ENCODE measurements at places on chromosomes 7 and 10. TPM values are rescaled to one million over a fixed set of nuclear protein-coding genes. Genes with fewer than 3 reads are reported as not detected.
A peak's percentile ranks its signal among the peaks of the same experiment; 100 is the strongest.

TMEM72 gene
- total RNA-seq = 0.67 TPM

- H3K4me1 ChIP-seq = peaks cover 1% of the 10 kb centered on the region
- H3K4me3 ChIP-seq = no peak overlapping the region
- peaks cover 13% of the 10 kb centered on the region for H3K27me3 ChIP-seq
- no peaks in the 10 kb centered on the region for H3K36me3 ChIP-seq
- no peak for DNase-seq
Observed at GRCh38 chr10:120573355-120573754, 116.3 kb downstream of the PLPP4 start.

DNA sequence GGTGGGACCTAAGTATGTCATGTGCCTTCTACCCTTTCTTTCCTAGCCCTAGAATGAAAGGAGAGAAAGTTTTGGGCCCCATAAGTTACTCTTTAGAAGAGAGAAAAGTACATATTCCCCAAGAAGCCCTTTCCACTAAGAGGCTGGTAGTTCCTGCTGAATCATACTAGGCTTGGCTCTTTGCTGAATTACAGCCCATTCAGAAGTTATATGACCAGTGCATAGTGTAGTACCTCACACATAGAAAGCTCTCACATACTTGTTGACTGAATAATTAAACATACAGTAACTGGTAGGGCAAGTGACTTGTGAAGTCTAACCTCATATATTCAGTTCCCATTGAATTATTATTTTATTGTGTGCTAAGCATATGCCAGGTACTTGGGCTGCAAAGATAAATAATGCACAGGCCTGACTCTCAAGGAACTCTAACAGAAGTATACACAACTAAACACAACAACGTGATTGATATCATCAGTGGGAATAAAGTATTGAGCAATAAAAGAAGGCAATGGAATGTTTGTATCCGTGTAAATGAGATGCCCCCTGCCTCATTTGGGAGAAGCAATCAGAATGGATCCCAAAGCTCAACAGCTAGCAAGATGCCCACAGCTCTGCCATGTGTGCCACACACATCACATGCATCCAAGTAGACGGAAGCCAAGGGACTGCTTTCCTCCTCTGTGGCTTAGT is 38.9 kb upstream of the UBN2 start:
- H3K4me1 ChIP-seq = no peaks in the 10 kb centered on the region
- peaks cover 6% of the 10 kb centered on the region for H3K36me3 ChIP-seq
- no peak overlapping the region for H3K27ac ChIP-seq
- no peaks in the 10 kb centered on the region for H3K27me3 ChIP-seq

PRXL2A gene
- 101 TPM for total RNA-seq

WDR86 gene
- 274 TPM for total RNA-seq

OIT3 gene
- total RNA-seq = 0.72 TPM

VSIR gene
- 8.0 TPM for total RNA-seq

DNA sequence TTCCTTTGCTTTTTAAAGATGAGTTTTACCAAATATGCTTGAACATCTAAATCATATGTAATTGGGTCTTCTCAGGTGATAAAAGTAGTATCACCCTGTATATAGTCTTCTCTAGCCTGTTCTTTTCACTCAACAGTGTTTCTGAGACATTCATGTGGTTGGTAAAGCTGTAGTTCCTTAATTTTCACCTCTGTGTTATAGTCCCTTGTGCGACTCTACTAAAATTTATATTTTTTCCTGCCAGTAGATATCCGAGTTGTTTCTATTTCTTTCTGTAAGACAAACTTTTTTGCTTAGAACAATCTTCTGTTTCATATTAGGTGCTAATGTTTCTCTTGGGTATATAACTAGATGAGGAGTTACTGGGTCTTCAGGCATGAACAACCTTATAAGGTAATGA is 35.6 kb downstream of the SYPL1 start:
- peaks cover 20% of the 10 kb centered on the region for H3K27me3 ChIP-seq
- no peak overlapping the region for H3K4me3 ChIP-seq
- no peaks in the 10 kb centered on the region for H3K36me3 ChIP-seq
- DNase-seq = no peak
- no peak overlapping the region for H3K27ac ChIP-seq
- peaks cover 26% of the 10 kb centered on the region for H3K4me1 ChIP-seq

GRCh38 chr10:5568984-5569383 is 44.2 kb downstream of the CALML3 start:
- peaks cover 44% of the 10 kb centered on the region for H3K4me1 ChIP-seq
- H3K4me3 ChIP-seq = no peak overlapping the region
- no peak overlapping the region for H3K27ac ChIP-seq
- no peaks in the 10 kb centered on the region for H3K36me3 ChIP-seq

GRCh38 chr7:83655951-83656556 is 7.1 kb upstream of the SEMA3E start:
- H3K4me1 ChIP-seq = no peaks in the 10 kb centered on the region
- H3K27ac ChIP-seq = no peak overlapping the region
- no peak overlapping the region for H3K4me3 ChIP-seq
- H3K36me3 ChIP-seq = no peaks in the 10 kb centered on the region
- no peaks in the 10 kb centered on the region for H3K27me3 ChIP-seq

- no peaks in the 10 kb centered on the region for H3K27me3 ChIP-seq
- peaks cover 27% of the 10 kb centered on the region for H3K4me1 ChIP-seq
- DNase-seq = no peak
Observed at GRCh38 chr10:16995867-16996529, 133.6 kb downstream of the CUBN start.

DNA sequence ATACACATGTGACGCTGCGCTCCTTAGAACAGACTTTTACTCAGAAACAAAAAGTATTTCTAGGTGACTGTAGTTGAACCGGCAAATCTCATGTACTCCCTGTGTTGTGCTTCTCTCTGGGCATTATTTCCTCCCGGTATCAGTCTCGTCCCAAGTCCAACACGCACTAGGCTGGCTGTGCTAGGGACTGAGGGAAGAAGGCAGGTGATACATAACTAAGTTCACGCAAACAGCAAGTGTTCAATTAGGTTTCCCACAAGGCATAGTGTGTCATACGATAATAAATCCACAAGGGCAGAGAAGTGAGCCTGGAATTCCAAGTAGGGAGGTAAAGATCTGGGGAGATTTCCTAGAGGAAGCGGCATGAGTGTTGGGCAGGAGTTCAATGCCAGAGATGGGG is 20.4 kb downstream of the FAM53B start:
- peak overlapping the region; percentile 68 for H3K27ac ChIP-seq
- H3K4me1 ChIP-seq = peaks cover 49% of the 10 kb centered on the region
- peaks cover 6% of the 10 kb centered on the region for H3K36me3 ChIP-seq
- no peak for DNase-seq
- H3K4me3 ChIP-seq = no peak overlapping the region

DNA sequence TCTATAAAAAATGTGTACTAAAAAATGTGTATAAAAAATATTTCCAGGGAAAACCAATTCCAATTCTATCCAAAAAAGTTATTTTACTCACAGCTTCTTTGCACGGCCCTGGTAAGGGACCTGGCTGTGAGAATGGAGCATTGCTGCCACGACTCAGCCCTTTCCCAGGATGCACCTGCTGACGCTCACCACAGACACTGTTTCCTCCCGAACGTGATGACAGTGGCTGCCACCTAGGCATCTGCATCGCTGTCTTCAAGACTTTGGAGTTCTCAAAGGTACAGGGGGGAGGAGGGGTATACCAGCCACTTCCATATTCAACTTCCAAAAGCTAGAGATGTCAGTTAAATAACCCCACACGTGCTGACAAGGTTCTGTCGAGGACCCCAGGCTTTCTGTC is 23.9 kb upstream of the PTPRN2 start:
- H3K4me1 ChIP-seq = no peaks in the 10 kb centered on the region
- H3K27ac ChIP-seq = no peak overlapping the region
- DNase-seq = no peak
- H3K27me3 ChIP-seq = no peaks in the 10 kb centered on the region
- H3K36me3 ChIP-seq = peaks cover 4% of the 10 kb centered on the region
- no peak overlapping the region for H3K4me3 ChIP-seq

DNA sequence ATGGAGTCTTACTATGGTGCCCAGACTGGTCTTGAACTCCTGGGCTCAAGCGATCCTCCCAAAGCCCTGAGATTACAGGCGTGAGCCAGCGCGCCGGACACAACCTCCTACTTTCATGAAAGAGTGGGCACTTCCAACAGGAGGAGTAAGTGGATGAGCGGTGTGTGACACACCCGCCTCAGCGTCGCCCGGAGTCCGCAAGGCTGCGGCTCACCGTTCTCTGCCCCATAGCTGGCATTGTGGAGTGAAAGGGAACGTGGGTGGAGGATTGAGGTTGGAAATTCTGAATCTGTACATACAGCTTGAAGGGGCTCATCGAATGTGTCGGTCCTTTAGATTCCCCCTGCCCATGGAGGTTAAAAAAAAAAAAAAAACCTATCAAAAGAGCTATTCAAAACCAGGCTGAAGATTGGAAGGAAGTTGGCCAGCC is 524 bp upstream of the PRXL2A start:
- peak overlapping the region; percentile 90 for H3K27ac ChIP-seq
- H3K27me3 ChIP-seq = no peaks in the 10 kb centered on the region
- H3K4me1 ChIP-seq = peaks cover 55% of the 10 kb centered on the region
- H3K4me3 ChIP-seq = peak overlapping the region; percentile 93
- no peaks in the 10 kb centered on the region for H3K36me3 ChIP-seq
- no peak for DNase-seq

GRCh38 chr7:158407581-158408317 is 179.9 kb downstream of the PTPRN2 start:
- peaks cover 2% of the 10 kb centered on the region for H3K27me3 ChIP-seq
- H3K4me1 ChIP-seq = no peaks in the 10 kb centered on the region
- no peak overlapping the region for H3K4me3 ChIP-seq

GRCh38 chr7:21996641-21997040 is 50.9 kb upstream of the CDCA7L start:
- H3K27ac ChIP-seq = no peak overlapping the region
- no peaks in the 10 kb centered on the region for H3K36me3 ChIP-seq
- peaks cover 2% of the 10 kb centered on the region for H3K4me1 ChIP-seq
- peaks cover 5% of the 10 kb centered on the region for H3K27me3 ChIP-seq
- DNase-seq = no peak
- H3K4me3 ChIP-seq = no peak overlapping the region

GRCh38 chr10:58348571-58349033 is 13.8 kb downstream of the UBE2D1 start:
- no peaks in the 10 kb centered on the region for H3K27me3 ChIP-seq
- no peak for DNase-seq
- no peak overlapping the region for H3K4me3 ChIP-seq
- H3K4me1 ChIP-seq = peaks cover 18% of the 10 kb centered on the region
- H3K36me3 ChIP-seq = peaks cover 10% of the 10 kb centered on the region
- H3K27ac ChIP-seq = peak overlapping the region; percentile 52

DNA sequence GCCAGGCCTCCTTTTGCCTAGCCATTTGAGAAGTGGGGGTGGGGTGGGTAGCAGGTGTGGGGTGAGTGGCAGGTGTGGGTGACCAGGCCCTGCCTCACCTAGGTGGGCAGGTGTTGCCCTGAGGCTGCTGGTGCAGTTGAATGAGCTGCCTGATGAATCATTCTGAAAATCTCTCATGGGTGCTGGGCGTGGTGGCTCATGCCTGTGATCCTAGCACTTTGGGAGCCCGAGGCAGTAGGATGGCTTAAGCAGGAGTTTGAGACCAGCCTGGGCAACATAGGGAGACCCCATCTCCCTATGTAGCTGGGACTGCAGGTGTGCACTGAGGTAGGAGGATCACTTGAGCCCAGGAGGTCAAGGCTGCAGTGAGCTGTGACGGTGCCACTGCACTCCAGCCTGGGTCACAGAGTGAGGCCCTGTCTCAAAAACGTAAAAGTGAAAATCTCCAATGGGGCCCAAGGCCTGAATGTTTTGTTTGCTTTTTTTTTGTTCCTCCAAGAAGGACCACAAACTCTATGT is 17.7 kb downstream of the TSPAN14 start:
- peaks cover 7% of the 10 kb centered on the region for H3K36me3 ChIP-seq
- H3K27ac ChIP-seq = peak overlapping the region; percentile 66
- no peaks in the 10 kb centered on the region for H3K27me3 ChIP-seq
- DNase-seq = no peak
- peaks cover 58% of the 10 kb centered on the region for H3K4me1 ChIP-seq
- H3K4me3 ChIP-seq = no peak overlapping the region

CRYGN gene
- total RNA-seq = 9.4 TPM

GRCh38 chr10:79342295-79342761 is 4.9 kb upstream of the PPIF start:
- DNase-seq = no peak
- H3K27me3 ChIP-seq = no peaks in the 10 kb centered on the region
- H3K27ac ChIP-seq = no peak overlapping the region
- H3K36me3 ChIP-seq = no peaks in the 10 kb centered on the region
- peaks cover 6% of the 10 kb centered on the region for H3K4me1 ChIP-seq

AFAP1L2 gene
- 5.7 TPM for total RNA-seq

GRCh38 chr7:158587162-158588084 is at the start of gene PTPRN2:
PTPRN2 (minus strand) TSS chr7:158587823.
- H3K4me3 ChIP-seq = peak within 1 kb of the TSS; percentile 58
- no peaks in the 10 kb centered on the region for H3K36me3 ChIP-seq
- H3K27me3 ChIP-seq = peaks cover 62% of the 10 kb centered on the region
- peak; percentile 75 for DNase-seq
- H3K4me1 ChIP-seq = peaks cover 3% of the 10 kb centered on the region

GRCh38 chr7:102830197-102830596 is 81.4 kb downstream of the FAM185A start:
- H3K27ac ChIP-seq = no peak overlapping the region
- no peaks in the 10 kb centered on the region for H3K27me3 ChIP-seq
- no peak overlapping the region for H3K4me3 ChIP-seq
- no peak for DNase-seq
- H3K36me3 ChIP-seq = peaks cover 22% of the 10 kb centered on the region
- H3K4me1 ChIP-seq = peaks cover 22% of the 10 kb centered on the region

DNA sequence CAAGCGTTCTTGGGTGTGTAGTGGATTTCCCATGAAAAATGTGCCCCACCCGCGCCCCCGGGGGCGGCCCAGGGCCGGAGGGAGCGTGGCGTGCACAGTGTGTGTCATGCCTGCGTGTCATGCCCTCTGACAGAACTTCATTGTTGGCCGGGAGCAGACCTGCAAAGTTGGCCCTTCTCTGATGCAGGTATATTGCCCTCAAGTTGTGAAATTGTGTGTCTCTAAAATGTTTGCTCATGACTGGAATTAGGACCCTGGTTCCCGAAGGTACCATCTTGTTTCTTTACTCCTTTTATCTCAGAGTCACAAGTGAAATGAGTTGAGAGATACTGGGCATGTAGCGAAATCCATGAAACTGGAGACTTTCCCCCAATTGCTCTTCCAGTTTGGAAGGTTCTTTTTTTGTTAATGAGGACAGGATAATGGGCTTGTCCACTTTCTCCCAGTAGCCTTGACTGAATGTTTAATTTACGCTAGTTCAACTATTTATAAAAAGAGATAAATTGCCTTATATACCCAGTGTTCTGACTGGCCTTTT is 26.2 kb downstream of the ADK start:
- DNase-seq = no peak
- H3K4me3 ChIP-seq = peak overlapping the region; percentile 92

SPRN gene
- total RNA-seq = 0.50 TPM

TEX47 gene
- total RNA-seq = not detected

Measured in mesothelial cell of epicardium (in vitro differentiated cells).